ENCODE measurements at places on chromosomes 6 and 20.

DNA sequence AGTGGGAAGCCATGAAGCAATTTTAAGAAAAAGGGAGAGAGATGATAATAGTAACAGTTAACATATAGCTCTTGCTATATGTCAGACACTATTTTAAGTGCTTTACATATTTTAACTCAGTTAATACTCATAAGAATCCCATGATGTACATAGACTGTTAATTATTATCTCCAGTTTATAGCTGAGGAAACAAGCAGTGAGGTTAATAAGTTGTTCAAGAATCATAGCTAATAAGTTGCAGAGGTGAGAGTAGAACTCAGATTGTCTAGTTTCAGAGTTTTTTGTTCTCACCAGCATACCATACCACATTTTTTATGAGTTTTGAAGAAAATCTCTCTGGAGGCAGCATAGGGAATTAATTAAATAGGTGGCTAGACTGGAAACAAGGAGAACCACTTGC is 144.6 kb upstream of the MMS22L start:
- DNase-seq = no peak

- no peak for DNase-seq
Observed at GRCh38 chr6:11805259-11806053, 26.9 kb upstream of the ADTRP start.

DNA sequence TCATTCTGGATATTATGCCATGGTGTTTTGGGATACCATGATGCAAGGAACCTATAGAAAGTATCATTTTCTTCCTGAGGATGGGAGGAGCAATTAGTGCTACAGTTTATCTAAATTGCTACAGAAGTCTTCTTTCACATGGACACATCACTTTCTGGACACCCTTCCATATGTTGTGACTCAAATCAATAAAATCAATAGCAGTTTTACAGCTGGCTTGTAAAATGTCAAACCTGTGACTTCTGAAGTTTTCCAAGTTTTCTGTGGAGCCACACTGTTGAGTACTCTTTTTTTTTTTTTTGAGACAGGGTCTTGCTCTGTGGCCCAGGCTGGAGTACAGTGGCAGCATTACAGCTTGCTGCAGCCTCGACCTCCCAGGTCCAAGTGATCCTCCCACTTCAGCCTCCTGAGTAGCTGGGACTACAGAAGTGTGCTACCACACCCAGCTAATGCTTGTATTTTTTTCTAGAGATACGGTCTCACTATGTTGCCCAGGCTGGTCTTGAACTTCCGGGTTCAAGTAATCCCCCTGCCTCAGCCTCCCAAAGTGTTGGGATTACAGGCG is 24.1 kb upstream of the CD2AP start:
- no peak for DNase-seq

- DNase-seq = no peak
Observed at GRCh38 chr20:53036992-53037391, 64.8 kb downstream of the TSHZ2 start.

GRCh38 chr6:96276305-96276704 is 245.3 kb upstream of the UFL1 start:
- no peak for DNase-seq

- DNase-seq = no peak
Observed at GRCh38 chr6:28922004-28922820, 1.6 kb downstream of the TRIM27 start.

GRCh38 chr6:67956352-67956751 is 678.7 kb upstream of the ADGRB3 start:
- no peak for DNase-seq

DNA sequence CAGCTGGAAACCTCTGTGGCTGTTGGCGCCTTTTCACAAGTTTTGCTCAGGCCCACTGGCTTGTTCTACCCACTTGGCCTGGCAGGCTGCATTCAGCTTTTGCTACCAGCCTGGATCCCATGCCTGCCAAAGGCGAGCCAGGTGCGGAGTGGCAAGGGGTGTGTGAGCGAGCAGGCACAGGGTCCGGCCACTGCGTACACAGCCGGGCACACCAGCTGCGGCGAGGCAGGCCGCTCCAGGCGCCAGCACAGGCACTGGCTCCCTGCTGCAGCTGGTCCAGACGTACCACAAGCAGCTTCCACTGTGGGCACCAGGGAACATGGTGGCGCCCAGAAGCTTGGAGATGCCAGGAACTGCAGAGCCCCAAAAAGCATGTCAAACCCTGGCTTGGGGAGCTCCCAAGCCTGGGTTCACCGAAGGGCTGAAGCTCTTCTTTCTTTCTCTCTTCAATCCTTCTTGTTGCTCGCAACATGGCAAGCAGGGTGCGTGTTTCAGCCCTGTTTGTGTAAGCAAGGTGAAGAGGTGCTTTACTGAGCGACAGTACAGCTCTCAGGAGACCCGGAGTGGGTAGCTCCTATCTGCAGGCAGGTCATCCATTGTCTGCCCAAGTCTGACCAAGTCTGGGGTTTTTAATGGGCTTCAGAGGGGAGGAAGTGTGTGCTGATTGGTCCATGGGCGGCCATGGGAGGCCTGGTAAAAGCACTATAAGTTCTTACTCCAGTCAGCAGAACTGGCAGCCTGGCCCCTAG is 32.6 kb upstream of the GRM4 start:
- DNase-seq = no peak

GRCh38 chr20:44362466-44362940 is 7.0 kb downstream of the HNF4A start:
- no peak for DNase-seq

- peak; percentile 69 for DNase-seq
Observed at GRCh38 chr20:35269055-35269781, 8.7 kb downstream of the MMP24OS start.

DNA sequence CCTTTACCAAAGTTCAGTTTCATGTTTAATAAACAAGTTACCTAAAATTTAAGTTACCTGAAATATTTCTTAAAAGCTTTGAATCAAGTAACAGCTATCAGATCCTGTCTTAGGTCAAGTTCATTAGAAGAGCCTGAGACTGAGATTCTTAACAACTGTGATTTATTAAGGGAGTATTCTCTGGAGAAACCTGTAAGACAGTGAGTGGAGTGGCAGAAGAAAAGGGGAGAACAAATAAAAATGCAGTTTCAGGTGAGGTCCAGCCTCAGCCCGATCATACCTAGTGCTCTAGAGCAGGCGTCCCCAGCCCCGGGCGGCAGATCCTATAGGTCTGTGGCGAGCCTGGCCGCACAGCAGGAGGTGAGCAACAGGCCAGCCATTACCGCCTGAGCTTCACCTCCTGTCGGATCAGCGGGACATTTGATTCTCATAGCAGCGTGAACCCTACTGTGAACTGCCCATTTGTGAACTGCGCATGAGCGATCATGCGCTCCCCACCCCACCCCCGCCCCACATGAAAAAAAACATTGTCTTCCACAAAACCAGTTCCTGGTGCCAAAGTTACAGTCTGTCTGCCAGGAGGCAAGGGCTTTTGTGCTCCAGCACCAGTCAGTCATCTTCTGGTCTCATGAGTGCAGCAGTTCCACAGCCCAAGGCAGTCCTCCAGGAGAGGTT is 59.2 kb upstream of the ADGRB3 start:
- peak; percentile 61 for DNase-seq
